Stimulated activated CD4-positive, alpha-beta T cell treated with anti-CD3 and anti-CD28 coated beads, TNF-alpha, amount 100 ng/mL, for 1 hour (primary cell): ENCODE measurements at places on chromosomes 1 and 21.

GRCh38 chr1:215052256-215053015 is 30.1 kb upstream of the KCNK2 start:
- DNase-seq = no peak

GRCh38 chr1:18005238-18005637 is 102.4 kb upstream of the IGSF21 start:
- no peak for DNase-seq

GRCh38 chr1:4657244-4657789 is 2.9 kb downstream of the AJAP1 start:
- no peak for DNase-seq

DNA sequence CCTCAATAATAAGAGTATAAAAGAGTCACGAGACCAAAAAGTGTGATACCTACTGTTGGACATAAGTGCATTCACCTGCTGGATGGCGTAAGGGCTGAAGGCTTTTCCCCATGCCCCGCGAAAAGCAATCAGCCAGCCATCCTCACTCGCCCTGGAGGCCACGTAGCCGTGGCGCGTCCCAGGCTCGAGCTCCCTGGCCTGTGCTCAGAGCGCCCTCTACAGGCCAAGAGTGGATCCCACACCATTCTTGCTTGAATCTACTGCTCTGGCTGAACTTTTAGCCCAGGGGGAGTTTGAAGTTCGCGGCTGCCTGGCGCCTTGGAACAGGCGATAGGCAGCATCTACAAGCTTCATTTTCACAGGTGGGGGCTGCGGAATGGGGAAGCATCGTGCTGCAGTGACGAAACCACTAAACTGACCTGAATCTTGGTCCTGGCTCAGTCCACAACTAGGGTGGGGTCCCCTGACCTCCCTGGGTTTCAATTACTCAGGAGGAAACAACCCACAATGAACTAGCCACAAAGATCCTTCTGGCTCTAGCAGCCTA is 70.3 kb upstream of the SERBP1 start:
- DNase-seq = peak; percentile 75

- DNase-seq = no peak
Measured at GRCh38 chr1:30270461-30270860, 452.9 kb downstream of the MATN1 start.

DNA sequence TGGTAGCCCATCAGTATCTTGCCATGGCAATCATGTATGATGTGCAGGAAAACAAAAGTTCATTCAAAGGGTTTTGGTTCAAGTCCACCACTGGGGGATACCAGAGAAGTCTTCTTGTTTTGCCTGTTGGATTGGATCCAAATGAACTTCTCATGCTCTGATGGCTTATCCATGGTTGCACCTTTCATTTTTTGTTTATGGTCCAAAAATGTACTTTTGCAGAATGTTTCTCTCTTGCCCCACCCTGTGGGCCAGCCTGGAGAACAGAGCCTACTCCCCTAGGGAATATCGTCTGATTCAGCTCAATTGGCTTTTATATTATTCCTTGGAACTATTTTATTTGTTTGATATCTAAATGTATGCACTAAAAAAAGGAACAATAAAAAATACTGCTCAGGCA is 20.1 kb upstream of the CLCA1 start:
- DNase-seq = no peak

GRCh38 chr1:231665726-231666125 is 39.1 kb downstream of the DISC1 start:
- no peak for DNase-seq
